Posterior cingulate gyrus (tissue), 11 donors: ENCODE measurements at places on chromosomes 5 and 9.

GRCh38 chr9:1173993-1174392, 123.8 kb downstream of the DMRT2 start:
- no peak for DNase-seq

DNA sequence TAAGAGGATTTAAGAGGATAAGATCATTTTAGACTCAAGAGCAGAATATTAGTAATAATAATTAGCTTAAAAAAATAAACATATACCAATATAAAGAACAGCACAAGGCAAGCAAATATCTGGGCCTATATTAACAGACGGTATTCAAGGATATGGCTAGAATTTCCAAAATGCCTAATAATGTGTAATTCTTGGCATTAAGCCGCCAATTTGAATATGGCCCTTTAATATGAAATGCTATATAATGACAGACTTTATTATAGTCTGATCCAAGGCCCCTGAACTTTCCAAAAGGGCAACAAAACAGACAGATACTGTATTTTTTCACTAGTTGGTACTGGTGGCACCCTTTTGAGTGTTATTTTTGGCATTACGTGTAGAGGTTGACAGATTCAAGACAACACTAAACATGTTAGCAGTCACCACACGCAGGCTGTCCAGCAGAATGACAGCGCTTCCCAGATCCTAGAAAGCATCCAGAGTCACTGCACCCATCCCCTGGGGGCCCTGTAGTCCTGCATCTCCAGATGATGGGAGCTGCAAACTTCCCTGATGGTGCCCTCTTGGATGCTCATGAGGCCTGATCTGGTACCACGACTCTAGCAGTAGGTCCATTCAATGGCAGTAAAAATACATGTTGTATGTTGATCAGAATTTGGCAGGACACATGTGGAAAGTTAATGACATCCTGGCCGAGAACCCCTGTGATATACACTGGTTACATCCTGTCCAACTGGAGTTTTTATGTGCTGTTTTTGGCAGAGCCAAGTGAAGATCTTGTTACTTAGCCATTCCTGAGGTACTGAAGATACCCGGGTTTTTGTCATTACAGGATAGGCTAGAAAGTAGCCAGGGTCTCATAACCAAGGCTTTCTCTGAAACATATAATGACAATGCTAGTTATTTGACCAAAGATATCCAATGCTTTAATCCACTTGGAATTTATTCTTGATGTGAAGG, 1.7 kb upstream of the ABL1 start:
- DNase-seq, result no peak

- no peak for DNase-seq
Measured at GRCh38 chr5:1034421-1034905, 25.9 kb downstream of the NKD2 start.

GRCh38 chr5:143685246-143685815, 126.6 kb upstream of the HMHB1 start:
- no peak for DNase-seq

GRCh38 chr5:29779141-29779540, 1414.3 kb upstream of the CDH6 start:
- no peak for DNase-seq

- DNase-seq, result no peak
Measured at GRCh38 chr9:13274886-13275641, 4.4 kb downstream of the MPDZ start.

GRCh38 chr5:17732351-17732923, 98.2 kb downstream of the TAF11L14 start:
- DNase-seq, result no peak
